SK-MEL-5 (cell line): ENCODE measurements at places on chromosomes 2 and 18. TPM values are rescaled to one million over a fixed set of nuclear protein-coding genes. Genes with fewer than 3 reads are reported as not detected.

IMMT gene
- 116 and 145 TPM in 2 replicates for total RNA-seq

ERFE gene
- 22.3 and 29.3 TPM in 2 replicates for total RNA-seq

TRIB2 gene
- total RNA-seq: 145 and 185 TPM in 2 replicates

ARHGAP28 gene
- 1.1 and 1.8 TPM in 2 replicates for total RNA-seq

NCKAP1 gene
- 124 and 125 TPM in 2 replicates for total RNA-seq

NLRC4 gene
- 0.03 TPM in 1 of 2 replicates, not detected in the other for total RNA-seq

RUFY4 gene
- not detected in 2 replicates for total RNA-seq

HJURP gene
- total RNA-seq: 21.7 and 25.0 TPM in 2 replicates

GREB1L gene
- total RNA-seq: 0.50 and 1.9 TPM in 2 replicates

TRABD2A gene
- 0.98 and 2.9 TPM in 2 replicates for total RNA-seq

- no peak for DNase-seq
Measured at GRCh38 chr2:172436889-172437288, 9.5 kb downstream of the ITGA6 start.

GRCh38 chr2:198901894-198902293, 555.8 kb downstream of the SATB2 start:
- DNase-seq: peak; percentile 13

DNA sequence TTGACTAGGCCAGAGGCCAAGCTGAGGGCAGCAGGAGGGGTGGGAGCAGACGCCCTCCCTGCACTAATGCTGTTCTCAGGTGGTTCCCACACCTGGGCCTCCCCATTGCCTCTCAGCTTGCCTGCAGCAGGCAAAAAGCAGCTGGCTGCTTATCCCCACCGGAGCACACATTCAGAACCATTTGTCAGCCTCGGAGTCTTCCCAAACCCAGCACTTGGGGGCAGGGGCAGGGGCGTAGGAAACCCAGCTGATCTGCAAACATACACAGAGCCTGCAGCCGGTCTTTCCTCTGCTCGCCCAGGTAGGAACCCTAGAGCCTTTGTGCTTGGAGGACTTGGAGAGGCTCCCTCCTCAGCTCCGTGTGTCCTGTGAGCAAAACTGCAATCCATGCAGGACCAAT, 249.8 kb downstream of the CYP26B1 start:
- DNase-seq: no peak

- no peak for DNase-seq
Measured at GRCh38 chr2:195985741-195986140, 82.9 kb downstream of the DNAH7 start.

DNA sequence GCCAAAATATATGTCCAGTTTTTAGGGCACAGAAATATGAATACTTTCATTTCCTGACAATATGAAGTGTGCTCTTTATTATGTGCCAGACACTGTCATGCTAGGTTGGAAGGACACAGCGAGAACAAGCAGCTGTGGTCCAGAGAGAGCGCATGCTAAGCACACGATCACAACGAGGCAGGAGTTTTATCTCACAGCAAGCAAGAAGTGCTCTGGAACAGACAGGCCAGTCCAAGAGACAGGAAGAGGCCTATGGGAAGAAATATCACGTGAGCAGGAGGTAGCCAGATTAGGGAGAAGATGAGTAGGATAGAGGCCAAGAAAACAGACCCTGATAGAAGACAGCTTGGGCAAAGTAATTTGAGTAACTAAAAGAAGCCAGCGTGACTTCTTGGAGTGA, 135.5 kb upstream of the CAB39 start:
- DNase-seq: no peak

DNA sequence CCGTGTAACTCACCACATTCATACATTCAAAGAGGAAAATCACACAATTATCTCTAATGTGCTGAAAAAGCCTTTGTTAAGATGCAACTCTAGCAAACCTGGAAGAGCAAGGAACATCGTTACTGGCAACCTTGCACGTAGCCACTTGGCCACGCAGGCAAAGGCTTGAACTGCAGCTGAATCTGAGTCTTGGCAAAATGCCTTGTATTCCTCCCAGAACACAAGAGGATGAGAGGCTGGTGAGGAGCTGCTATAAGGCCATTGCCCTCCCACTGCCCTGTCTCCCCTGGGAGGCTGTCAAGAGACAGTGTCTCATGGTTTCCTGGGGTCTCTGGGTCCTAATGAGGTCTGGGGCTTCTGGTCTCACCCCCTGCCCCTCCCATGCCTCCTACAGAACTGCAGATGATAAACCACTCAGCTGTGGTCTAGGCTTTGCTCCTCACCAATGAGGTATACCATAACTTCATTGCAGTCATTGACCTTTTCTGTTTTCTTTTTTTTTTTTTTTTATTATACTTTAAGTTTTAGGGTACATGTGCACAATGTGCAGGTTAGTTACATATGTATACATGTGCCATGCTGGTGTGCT, 141.4 kb downstream of the SPP2 start:
- DNase-seq: peak; percentile 37

DNA sequence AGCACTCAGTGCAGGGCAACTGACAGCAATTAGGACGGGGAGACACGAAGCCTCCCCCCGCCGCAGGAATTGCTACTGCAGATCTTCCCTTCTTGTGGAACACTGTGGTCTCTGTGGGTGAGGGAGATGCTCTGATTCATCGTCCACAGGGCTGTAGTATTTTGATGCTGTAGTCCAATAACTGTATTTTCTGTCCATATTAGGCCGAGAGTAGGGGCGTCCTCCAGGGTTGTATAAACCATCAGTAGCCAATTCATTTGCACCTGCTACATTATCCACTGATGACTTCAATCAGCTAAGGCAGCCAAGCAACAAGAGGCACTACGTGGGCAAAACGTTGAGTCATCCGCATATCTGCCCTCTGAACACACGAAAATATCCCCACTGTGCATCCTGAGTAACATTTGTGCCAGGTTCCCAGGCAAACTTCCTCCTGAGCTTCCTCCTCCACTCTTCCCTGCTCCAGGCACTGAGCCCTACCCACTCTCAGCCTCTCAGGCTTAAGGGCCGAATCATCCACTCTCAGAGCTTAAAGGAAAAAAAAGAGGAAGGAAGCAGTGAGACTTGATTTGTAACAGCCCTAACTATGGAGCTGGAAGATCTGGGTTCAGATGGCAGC, 62.1 kb downstream of the LBH start:
- DNase-seq: no peak

- no peak for DNase-seq
Measured at GRCh38 chr2:43086451-43087221, 139.8 kb downstream of the ZFP36L2 start.

DNA sequence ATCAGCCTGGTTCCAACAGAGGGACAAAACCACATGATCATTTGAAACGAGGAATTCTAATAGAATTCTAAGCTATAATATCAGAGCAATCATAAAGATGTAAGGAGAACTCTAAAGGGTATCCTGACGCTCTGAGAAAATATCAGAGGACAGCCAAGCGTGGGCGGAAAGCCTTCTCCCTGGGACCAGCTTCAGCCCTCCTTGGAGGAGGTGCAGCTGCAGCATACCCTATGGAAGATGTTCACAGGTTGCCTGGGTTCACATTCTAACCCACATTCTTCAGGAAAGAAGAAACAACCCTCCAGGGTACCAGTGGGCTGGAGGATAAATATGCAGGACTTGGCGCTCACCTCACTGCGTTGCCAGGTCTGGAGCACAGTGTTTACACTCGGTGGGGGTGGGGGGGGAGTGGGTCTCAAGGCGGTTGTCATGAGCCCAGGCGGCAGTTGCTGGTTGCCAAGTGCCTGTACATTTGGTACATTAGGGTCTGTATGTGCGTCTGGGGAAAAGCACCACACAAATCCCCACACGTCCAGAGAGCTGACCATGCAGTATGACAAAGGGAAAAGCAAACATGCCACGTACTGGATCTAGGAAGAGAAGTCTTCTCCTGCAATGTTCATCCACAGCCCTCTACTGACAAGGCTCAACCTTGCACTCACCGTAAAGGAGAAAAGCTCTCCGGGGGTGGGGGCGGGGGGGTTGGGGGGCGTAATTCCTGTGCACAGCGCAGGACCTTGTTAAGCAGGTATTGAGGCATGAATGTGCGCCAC, 80.5 kb downstream of the CDH19 start:
- DNase-seq: no peak

DNA sequence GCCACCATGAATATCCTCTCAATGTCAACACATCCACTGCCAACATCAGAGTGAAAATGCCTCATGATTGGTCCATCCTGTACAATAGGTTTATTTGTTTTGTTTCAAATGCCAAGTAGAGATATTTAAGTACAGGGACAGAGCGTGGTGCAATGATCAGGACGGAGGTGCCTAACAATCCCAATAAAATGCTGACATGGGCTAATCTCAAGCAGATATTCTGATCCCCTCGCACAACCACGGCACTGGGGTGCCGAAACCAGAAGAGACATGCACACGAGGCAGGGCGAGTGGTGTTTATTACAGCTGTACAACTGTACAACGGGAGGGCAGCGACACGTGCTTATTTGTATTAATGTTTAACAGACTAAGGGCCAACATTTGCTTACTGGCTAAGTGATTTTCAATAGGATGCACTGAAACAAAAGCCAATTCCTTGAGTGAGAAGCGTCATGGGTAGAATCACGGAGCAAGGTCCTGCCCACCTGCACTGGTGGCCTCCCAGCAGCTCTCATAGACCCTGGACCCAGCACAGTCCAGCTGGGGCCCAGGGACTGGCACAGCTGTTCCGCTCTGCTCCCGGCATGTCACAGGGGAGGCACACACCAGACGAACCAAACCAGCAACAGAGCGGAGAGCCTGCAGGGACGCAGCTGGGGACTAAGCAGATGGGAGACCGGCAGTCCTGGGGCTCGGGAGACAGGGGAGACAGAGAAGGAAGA, 101.4 kb downstream of the HDAC4 start:
- no peak for DNase-seq

- no peak for DNase-seq
Measured at GRCh38 chr2:17765398-17765797, 11.5 kb downstream of the GEN1 start.

GRCh38 chr2:13066676-13067075, 349.9 kb downstream of the TRIB2 start:
- DNase-seq: no peak

DNA sequence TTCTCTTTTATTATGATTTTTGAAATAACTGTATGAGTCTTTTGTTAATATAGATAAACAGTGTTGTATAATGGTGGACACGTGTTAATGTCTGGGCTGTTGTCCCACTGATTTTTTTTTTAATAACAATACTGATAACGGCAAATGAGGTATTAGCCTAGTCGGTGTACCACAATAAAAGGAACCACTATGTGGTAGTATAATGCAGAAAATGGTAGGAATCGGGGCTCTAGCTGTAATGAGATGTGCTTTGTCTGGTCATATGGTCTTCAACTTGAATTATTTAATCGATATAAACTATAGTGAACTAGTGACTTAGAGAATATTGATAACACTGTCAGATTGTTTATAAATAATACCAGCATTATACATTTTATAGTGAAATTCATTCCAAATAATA, 517.9 kb upstream of the SPHKAP start:
- peak; percentile 7 for DNase-seq
